ENCODE measurements at places on chromosomes 11 and 22.

- no peak for DNase-seq
Measured at GRCh38 chr11:73281201-73281741, 9.1 kb downstream of the P2RY6 start.

- DNase-seq: no peak
Measured at GRCh38 chr11:65744699-65745042, 24.1 kb upstream of the RNASEH2C start.

GRCh38 chr11:82225930-82226329 is 507.7 kb downstream of the FAM181B start:
- no peak for DNase-seq

GRCh38 chr11:80722629-80723028 is 1281.8 kb upstream of the TENM4 start:
- DNase-seq: no peak

GRCh38 chr22:32119568-32120235 is 39.4 kb downstream of the C22orf42 start:
- no peak for DNase-seq
